ENCODE measurements at places on chromosomes 11 and 22.

DNA sequence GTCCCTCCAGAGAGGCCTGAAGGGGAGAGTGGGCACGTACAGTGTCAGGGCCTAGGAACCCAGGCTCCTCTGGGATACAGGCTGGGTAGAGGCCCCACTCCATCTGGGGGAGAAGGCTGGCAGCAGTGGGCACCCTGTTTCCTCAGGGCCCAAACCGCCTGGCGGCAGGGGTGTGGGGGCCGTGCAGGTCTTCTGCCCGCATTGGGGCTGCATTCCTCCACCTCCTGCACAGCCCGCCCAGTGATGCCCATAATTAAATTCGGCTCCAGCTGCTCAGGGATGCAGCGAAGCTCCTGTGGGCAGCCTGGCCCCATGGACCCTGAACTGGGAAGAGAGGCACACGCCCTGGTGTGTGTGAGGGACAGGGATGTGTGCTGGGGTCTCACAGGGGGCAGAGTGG is 35.4 kb downstream of the KCNQ1OT1 start:
- no peak for DNase-seq

DNA sequence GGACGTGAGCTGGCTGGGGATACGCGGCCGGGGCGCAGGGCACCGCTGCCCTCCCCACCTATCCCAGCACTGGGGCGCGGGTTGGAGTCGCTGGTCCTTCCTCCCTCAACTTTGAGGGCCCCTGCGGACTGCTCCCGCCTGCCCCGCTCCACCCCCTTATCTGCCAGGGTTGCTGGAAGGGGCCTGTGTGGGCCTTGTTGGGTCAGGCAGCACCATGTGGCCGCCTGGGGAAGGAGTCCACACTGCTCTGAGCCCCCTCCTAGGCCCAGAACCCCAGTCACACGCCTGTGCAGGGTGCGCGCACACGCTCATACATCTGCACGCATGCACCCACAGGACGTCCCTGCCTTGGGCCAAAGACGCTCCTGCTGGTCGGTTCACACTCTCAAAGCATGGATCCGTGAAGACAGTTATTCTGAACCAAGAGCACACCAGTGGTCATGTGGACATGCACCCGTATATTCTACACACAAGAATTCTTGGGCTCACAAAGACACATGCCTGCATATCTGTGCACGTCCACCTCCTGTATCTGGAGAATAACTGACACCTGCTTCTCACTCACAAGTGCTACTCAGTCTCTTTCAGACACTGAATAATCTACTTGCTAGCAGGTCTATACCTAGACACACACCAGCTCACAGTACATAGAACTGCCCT is 710 bp downstream of the TUB start:
- DNase-seq: no peak

DNA sequence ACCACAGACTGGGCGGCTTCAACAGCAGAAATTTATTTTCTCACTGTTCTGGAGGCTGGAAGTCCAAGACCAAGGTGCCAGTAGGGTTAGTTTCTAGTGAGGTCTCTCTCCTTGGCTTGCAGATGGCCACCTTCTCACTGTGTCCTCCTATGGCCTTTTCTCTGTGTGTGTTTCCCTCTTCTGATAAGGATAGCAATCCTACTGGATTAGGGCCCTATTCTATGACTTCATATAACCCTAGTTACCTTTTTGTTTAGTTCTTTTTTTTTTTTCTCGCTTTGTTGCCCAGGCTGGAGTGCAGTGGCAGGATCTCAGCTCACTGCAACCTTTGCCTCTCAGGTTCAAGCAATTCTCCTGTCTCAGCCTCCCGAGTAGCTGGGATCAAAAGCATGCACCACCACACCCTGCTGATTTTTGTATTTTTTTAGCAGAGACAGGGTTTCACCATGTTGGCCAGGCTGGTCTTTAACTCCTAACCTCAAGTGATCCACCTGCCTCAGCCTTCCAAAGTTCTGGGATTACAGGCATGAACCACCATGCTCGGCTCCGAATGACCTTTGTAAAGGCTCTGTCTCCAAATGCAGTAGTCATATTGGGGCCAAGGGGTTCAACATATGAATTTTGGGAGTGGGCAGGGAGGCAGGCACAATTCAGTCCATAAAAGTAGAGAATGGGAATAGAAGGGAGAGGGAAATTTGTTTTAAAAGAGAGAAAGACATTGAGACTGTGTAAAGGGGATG is 25.5 kb upstream of the NNMT start:
- DNase-seq: no peak

GRCh38 chr11:13009921-13010748 is 1.0 kb downstream of the RASSF10 start:
- DNase-seq: peak; percentile 51

GRCh38 chr11:11608783-11609232 is 13.0 kb downstream of the GALNT18 start:
- no peak for DNase-seq

DNA sequence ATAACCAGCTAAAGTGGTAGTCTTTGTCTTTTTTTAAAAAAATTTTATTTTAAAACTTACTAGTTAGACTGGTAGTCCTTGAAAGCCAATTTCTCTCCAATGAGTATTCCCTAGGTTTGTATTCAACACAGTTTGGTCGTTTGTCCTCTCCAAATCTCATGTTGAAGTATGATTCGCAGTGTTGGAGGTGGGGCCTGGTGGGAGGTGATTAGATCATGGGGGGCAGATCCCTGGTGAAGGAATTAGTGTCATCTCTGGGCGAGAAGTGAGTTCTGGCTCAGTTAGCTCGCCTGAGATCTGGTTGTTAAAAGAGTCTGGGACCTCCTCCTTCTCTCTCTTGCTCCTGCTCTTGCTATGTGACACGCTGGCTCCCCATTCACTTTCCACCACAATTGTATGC is 18.0 kb downstream of the FLI1 start:
- DNase-seq: no peak

DNA sequence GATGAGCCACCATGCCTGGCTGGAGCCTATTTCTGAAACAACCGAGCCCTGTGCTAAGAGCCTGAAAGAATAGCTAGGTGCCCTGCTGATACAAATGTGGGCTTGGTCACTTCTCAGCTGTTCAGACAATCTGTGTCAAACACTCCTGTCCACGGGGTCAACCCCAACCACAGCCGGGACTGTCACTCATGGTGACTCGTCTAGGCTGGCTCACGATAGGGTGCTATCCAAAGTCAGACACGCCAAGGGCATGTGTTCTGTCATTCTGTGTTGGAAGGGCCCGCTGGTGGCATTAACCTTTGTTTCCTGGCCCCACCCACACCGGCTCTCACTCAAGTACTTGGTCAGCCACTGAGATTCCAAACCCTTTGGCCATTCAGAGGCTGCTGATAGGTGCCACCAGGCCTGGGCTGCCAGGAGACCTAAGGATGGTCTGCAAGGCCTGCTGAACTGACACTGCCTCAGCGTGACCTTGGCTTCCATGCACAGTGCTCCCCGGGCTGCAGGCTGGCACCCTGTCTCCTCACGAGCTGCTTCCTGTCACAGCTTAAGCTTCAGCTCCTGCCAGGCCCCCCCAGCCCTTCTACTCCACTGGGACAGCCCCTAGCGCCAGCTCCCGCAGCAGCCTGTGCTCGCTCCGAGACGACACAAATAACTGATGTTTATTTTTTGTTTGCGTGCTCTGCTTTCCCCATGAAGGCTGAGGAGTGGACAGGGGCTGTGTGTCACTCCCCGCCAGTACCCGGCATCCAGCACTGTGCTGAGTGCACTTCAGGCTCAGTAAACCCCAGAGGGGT is 14.2 kb upstream of the CDC42BPG start:
- DNase-seq: no peak

DNA sequence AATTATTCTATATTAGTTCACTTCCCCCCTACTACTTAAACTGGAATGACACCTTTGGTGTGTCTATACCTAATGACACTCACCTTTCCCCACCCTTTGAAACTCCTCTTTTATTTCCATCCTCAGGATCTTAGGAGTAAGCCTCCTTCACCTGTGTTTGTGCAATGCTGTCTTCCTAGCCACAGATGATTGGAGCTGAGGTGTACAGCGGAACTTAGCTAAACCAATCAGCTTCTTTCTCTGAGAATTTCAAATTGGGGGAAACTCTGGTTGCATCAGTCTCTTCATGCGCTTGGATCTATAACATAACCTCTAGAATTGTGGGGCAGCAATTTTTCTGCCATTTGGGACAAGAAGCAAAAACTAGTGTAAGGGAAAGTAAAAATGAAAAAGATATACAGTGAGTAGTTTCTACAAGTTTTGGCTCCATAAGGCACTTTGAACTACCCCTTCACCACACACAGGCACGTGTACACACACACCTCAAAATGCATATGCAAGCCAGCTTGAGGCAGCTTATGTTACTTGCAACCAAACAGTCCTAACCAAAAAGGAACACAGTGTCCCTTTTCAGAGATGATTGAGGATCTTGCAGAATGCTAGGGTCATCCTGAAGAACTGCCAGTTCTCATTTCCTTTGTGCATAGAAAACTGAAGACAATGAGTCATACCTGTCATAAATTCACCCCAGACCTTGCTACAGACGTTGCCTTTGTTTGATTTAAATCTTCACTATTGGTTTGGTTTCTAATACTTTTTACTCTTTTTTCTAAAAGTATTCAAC is 36.0 kb upstream of the LDLRAD3 start:
- DNase-seq: no peak

- no peak for DNase-seq
Observed at GRCh38 chr11:4680341-4680740, 17.3 kb downstream of the OR51E2 start.
